ENCODE measurements at places on chromosomes 13 and 19.

- no peak for DNase-seq
These were observed 4.6 kb downstream of the IGFL4 start for GRCh38 chr19:46035986-46036743.

- DNase-seq, result no peak
These were observed 1060.5 kb downstream of the DIAPH3 start for GRCh38 chr13:59103004-59103768.

DNA sequence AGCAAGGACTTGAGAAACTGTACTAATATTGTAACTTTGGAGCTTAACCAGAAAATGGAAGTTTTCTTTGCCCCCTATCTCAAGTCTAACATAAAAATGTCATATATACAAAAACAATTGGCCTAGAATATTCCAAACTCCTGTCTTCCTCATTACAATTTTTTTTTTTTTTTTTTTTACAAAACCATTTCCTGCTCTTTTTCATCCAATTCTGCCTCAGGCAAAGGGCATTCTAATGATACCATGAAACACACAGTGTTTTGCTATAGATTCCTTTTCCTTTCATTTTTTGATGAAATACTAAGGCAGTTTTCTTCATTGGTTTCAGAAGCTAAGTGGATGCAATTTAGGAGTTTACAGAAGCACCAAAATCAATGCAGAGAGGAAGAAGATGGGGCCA lies 119.7 kb downstream of the LHFPL6 start:
- no peak for DNase-seq

GRCh38 chr19:33627526-33627925 lies 5.8 kb downstream of the CHST8 start:
- DNase-seq, result no peak

- no peak for DNase-seq
These were observed 12.3 kb upstream of the ZBTB32 start for GRCh38 chr19:35692010-35692409.

GRCh38 chr19:46616631-46617322 lies 8.1 kb downstream of the PTGIR start:
- DNase-seq, result no peak

GRCh38 chr13:47294691-47295090 lies 397.8 kb upstream of the HTR2A start:
- DNase-seq, result no peak

DNA sequence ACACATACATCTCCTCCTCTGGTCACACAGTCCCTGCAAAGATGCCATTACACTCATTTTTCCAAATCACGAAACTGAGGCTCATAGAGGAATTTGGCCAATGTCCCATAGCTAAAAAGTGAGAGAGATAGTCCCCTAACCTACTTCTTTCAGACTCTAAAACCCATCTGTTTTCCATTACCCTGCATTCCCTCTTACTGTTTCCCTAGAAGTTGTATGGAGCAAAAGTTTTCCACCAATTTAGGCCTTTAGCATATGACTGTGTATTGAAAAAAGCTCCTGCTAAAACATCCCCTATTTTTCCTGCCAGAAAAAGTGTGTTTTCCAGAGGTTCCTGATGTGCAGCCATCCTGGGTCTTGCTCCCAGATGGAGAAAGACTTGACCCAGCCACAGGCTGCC lies 16.3 kb downstream of the SERP2 start:
- no peak for DNase-seq

DNA sequence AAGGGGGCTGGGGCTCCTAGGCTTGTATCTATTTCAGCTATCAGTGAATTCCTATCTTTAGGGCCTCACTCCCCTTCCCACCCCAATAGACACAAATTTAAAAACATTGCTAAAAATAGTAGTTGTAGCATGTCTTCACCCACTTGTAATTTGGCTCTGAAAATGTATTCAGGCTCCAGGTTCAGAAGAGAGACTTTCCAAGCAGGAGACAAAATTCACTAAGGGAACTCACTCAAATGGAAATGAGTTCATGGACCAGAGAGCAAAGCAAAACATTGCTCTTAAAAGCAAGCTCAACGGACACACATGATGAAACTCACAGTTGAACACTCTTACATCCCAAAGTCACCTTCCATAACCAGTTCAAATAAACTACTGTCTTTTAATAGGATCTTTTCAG lies 36.8 kb downstream of the PHF11 start:
- DNase-seq, result no peak

GRCh38 chr19:15427350-15427700 lies 8.5 kb upstream of the AKAP8L start:
- DNase-seq, result no peak

DNA sequence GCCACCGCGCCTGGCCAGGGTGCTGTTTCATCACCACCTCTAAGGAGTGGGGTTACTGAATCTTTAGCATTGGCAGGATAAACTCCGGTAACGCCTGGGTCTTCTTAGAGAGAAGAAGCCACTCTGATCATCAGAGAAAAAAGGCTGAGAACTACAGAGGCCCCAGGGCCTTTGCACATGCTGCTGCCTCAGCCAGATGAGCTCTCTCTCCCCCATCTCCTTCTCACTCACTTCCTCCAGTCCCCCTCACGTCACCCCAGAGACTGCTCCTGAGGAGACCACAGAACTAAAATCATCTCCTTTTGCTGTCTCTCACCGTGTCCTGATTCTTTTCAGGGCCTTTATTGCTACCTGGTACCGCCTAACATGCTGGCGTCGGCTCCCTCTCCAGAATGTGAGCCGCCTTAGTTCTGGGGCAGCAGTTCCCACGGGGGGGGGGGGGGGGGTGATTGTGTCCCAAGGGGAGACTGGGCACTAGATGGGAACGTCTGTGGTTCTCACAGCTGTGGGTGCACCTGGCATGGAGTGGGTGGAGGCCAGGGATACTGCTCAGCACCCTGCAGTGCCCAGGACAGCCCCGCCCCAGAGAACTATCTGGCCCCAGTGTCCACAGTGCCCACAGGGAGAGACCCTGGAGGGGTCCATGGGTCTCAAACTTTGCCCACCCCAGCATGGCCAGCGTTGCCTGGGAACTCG lies 5.1 kb upstream of the DIRAS1 start:
- no peak for DNase-seq

DNA sequence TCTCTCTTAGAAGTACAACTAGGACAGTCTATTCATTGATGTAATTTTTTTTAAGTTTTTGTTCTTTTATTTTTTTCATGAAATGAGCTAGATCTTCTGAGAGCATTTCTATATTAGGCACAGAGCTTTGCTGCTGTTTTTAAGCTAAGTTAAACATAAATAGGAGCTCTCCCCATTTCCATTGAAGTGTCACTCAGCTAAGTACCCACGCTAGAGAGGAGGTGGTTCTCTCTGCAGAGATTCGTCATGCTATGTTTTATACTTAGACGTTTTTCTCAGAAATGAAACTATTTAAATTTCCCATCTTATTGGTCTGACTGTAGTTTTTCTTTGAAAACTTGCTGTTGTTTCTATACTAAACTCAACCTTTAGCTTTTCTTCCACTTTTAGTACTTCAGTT lies 271.5 kb downstream of the PCDH9 start:
- DNase-seq, result no peak

DNA sequence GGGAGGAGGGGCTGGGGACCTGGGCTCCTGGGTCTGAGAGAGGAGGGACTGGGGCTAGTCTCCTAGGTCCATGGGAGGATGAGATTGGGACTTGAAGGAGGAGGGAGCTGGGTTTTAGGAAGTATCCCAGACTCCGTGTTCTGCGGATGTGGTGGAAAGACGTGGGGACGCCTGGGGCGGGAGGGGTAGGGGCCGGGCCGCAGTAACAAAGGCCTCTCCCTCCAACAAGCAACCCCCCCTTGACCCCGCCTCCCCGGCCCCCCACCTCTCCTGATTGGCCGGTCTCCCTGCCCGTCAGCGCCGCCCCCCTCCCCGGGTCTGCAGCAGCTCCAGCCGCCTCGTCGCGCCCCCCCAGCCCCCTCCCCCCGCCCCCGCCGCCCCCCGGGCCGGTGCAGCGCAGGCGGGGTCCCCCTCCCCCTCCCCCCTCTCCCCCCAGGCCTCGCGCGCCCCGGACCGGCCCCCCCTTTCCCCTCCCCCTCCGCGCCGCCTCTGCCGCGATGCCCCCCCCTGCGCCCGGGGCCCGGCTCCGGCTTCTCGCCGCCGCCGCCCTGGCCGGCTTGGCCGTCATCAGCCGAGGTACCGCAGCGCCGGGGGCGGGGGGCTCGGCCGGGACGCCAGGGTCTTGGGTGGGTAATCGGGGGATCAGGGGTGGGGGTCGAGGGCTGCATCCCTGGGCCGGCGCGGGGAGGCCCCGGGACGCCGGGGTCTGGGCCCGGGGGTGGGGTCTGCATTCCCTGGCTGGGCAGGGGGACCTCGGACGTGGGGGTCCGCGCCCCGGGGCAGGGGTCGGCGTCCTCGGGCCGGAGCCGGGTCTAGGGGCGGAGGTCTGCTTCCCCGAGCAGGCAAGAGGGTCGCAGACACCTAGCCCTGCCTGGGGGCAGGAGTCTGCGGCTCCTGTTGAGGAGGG lies at the start of gene IGLON5:
Gene IGLON5, plus strand, starts transcription at position 294 of the 907 bp plus-strand sequence. Its CDS starts 204 bp downstream, at position 498.
- no peak for DNase-seq

DNA sequence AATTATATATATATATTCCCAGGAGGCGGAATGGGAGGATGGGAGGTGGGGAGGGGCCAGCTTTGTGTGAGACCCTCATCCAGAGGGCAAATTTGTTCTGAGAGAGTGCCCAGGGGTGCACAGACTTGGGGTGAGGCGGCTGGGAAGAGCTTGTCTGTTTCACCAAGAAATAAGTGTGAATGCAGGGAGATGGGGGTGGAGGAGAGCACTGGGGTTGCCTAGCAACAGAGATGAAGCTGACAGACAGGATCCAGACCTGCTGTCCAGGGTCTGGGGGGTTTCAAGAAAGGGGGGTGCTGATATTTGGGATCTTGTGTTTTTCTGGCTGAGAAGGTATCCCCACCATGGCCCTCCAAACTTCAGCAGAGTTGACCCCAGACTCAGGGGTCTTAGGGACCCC lies 18.6 kb upstream of the TNFAIP8L1 start:
- DNase-seq, result no peak

- DNase-seq, result no peak
These were observed 68.8 kb downstream of the CHST8 start for GRCh38 chr19:33690378-33691029.

- DNase-seq, result no peak
These were observed 1703.6 kb upstream of the PRR20A start for GRCh38 chr13:55437162-55437561.

- DNase-seq, result no peak
These were observed 74.4 kb upstream of the FARP1 start for GRCh38 chr13:98068521-98068920.

GRCh38 chr13:42334329-42334706 lies 62.4 kb downstream of the AKAP11 start:
- no peak for DNase-seq

- DNase-seq, result peak; percentile 31
These were observed 703 bp downstream of the NEK3 start for GRCh38 chr13:52158629-52159158.

DNA sequence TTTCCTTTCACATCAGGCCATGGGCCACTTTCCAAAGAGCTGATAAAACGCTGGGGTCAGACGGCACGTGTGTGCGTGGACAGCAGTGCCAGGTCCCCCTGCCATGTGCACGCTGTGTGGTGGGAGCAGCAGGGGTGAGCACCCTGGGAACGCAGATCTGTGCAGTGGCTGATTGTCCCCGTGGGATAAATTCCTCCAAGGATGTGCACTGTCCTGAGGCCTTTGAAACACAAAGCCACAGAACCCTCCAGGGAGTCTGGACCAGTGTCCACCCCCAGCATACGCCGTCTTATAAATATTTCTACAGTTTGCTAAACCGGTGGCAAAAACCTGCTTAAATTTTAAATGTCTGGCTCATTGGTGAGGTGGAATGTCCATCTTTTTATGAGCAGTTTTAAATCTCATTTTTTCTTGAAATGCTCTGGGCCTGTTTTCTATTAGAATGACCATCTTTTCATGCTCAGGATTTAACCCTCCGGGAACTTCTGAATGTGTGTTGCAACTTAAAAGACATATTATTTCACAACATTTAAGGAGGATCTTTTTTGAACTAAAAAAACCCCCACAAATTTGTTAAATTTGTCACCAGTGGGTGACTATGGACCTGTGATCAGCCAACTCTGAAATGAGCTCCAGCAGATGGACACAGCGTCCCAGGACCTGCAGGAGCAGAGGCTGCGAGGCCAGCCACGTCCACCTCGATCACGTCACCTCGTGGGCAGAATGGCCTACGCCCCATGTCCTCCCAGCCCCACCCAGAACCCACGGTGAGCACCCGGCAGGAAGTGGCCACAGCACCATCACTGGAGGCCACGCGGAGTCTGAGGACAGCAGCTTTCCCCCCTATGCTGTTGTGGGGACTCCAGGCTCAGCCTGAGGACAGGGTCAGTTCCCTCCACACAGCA lies 68.6 kb downstream of the RASA3 start:
- DNase-seq, result peak; percentile 75

- DNase-seq, result no peak
These were observed 621 bp downstream of the FBL start for GRCh38 chr19:39845584-39845932.

DNA sequence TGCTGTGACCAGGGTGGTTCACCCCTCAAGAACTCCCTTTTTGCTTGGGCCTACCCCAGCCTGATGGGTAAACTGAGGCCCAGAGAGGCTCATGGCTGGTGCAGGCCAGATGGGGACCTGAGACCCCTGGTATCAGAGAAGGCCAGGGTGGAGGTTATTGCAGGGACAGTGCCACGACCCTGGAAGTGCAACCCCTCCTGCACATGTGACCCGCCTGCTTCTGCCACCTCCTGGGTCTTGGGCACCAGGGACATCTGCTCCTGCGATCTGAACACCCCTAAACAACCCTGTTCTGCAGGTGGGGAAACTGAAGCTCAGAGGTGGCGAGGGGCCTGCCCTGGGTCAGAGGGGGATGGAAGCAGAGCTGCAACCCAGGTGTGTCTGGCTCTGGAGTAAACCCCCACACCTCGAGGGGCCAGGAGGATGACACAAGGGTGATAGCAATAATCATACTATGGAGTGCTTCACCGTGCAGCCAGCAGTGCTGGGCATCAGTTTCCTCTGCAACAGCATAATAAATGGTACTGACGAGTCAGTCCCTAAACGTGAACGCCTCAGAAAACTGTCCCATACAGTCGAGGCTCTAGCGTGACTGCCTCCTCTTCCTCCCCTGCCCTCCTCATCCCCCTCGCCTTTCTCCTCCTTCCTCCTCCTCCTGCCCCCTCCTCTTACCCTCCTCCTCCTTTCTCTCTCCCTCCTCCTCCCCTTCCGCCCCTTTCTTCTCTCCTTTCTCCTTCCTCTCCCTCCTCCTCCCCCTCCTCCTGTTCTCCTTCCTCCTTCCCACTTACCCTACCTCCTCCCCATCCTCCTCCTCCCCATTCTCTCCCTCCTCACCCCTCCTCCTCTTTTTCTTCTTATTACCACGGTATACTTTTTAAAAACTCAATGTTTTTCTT lies 4.3 kb downstream of the YJEFN3 start:
- no peak for DNase-seq

DNA sequence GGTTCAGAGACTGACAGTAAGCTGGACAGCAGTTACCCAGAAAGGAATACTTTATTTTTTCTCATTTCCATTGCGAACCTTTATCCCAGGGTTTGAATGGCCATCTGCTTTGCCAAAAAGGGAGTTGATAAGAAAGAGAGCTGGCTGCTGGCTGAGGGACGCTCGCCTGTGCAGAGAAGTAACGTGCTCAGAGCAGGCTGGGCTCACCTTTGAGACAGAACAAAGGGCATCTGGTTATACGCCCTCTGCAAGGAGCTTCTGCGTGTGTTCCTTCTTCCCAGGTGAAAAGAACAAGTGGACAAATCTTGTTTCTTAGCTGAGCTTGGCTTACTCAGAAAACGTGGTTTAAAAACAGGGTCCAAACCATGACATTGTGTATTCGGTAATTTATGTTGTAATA lies 47.4 kb downstream of the EFNB2 start:
- no peak for DNase-seq

- DNase-seq, result peak; percentile 99
These were observed 9.2 kb downstream of the MKNK2 start for GRCh38 chr19:2041683-2042484.

All from uterus (tissue), 4 donors.